ENCODE measurements at places on chromosomes 11 and 22. TPM values are rescaled to one million over a fixed set of nuclear protein-coding genes. Genes with fewer than 3 reads are reported as not detected.
A peak's percentile ranks its signal among the peaks of the same experiment; 100 is the strongest.

DNA sequence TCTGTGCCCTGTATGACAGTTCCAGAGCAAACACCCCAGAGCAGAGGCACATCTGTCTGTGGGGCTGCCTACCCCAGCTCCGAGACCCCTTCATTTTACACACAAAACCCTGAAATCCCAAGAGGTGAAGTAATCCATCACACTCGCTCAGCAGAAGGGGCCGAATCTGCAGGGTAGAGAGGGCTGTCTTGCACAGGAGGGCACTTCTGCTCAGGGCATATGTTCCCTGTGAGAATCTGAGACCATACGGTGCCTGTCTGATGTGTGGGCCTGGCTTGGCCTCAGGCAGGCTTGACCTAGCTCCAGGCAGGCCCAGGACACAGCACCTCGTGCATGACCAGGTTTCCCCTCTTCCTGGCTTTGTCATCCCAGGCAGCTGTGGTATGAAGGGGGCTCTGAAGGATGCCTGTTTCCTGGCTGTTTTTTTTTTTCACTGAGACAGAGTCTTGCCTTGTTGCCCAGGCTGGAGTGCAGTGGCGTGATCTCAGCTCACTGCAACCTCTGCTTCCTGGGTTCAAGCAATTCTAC lies 37.2 kb downstream of the GRIK4 start:
- H3K27ac ChIP-seq, result peak overlapping the region; percentile 66
- H3K36me3 ChIP-seq, result no peaks in the 10 kb centered on the region
- H3K4me3 ChIP-seq, result no peak overlapping the region
- no peaks in the 10 kb centered on the region for H3K27me3 ChIP-seq

DNA sequence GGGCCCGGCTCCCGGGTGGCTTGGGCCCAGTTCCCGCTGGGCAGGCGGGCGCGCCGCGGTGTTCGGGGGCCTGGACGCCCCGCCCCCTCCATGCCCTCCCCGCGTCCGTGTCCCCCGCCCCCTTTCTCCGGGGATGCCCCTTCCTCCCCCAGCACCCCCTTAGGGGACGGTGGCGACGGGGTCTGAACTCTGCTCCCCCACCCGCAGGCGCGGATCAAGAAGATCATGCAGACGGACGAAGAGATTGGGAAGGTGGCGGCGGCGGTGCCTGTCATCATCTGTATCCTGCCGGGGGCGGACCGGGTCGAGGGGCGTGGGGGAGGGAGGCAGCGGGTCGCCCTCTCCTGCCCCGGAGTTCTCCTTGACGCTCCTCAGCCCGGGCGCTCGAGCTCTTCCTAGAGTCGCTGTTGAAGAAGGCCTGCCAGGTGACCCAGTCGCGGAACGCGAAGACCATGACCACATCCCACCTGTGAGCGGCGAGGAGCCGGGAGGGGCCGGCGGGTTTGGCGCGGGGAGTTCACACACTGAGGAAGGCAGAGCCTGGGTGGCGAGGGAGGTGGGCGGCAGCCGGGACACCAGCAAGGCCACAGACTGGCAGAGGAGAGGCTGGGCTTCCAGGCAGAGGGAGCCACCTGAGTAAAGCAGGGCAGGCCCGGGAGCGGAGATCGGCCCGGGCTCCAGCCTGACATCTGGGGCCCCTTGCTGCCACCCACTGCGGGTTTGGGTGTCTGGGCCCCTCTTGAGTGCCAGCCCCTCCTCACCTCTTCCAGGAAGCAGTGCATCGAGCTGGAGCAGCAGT lies 546 bp downstream of the DRAP1 start:
- peaks cover 41% of the 10 kb centered on the region for H3K36me3 ChIP-seq
- no peaks in the 10 kb centered on the region for H3K27me3 ChIP-seq
- peak overlapping the region; percentile 87 for H3K27ac ChIP-seq
- H3K4me1 ChIP-seq, result peaks cover 40% of the 10 kb centered on the region

GRCh38 chr22:48927591-48927990 lies 900.1 kb downstream of the BRD1 start:
- DNase-seq, result no peak
- no peak overlapping the region for H3K27ac ChIP-seq
- no peaks in the 10 kb centered on the region for H3K36me3 ChIP-seq
- no peak overlapping the region for H3K4me3 ChIP-seq
- H3K27me3 ChIP-seq, result peaks cover 5% of the 10 kb centered on the region
- no peaks in the 10 kb centered on the region for H3K4me1 ChIP-seq

GRCh38 chr11:71363721-71364120 lies 84.5 kb downstream of the DHCR7 start:
- H3K4me3 ChIP-seq, result no peak overlapping the region
- H3K4me1 ChIP-seq, result no peaks in the 10 kb centered on the region
- DNase-seq, result no peak

GRCh38 chr22:38817196-38817595 lies 23.3 kb upstream of the DNAL4 start:
- peaks cover 5% of the 10 kb centered on the region for H3K27me3 ChIP-seq
- H3K36me3 ChIP-seq, result no peaks in the 10 kb centered on the region
- no peaks in the 10 kb centered on the region for H3K4me1 ChIP-seq

GRCh38 chr11:26762089-26762488 lies 40.2 kb upstream of the SLC5A12 start:
- no peak overlapping the region for H3K27ac ChIP-seq
- no peaks in the 10 kb centered on the region for H3K4me1 ChIP-seq
- H3K36me3 ChIP-seq, result no peaks in the 10 kb centered on the region
- H3K27me3 ChIP-seq, result no peaks in the 10 kb centered on the region
- no peak overlapping the region for H3K4me3 ChIP-seq

DNA sequence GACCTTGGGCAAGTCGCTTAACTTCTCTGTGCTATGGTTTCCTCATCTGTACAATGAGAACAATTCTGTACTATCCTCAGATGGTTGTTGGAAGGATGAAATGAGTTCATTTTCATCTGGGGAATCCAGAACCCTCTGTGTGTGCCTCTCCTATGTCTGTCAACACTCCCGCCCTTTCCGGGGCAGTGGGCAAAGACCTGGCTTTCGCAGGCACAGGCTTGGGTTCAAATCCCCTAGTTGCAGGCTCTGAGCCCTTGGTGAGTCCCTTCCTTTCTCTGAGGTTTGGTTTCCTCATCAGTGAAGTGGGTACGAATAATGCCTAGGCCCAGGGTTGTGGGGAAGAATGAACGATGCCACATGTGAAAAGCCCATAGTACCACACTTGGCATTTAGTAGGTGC lies 6.0 kb downstream of the PNPLA5 start:
- H3K27me3 ChIP-seq, result no peaks in the 10 kb centered on the region
- DNase-seq, result no peak
- no peaks in the 10 kb centered on the region for H3K4me1 ChIP-seq
- no peaks in the 10 kb centered on the region for H3K36me3 ChIP-seq

DNA sequence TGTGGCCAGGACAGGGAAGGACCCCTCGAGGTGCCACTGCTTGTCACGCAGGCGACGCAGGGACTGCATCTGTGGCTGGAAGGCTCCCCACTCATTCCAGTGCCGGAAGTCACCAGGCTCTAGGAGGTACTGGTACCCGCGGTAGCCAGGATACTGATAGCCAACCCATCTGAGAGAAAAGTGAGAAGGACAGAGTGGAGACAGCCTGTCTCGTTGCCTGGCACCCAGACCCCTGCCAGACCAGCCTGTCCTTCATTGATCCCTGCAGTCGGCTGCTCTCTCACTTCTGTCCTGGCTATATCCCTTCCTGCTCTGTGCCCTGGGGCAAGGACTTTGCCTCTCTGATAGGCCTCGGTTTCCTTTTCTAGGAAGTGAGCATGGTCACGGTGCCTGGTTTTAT lies 9.6 kb upstream of the TPST2 start:
- H3K4me1 ChIP-seq, result no peaks in the 10 kb centered on the region
- H3K4me3 ChIP-seq, result no peak overlapping the region
- no peaks in the 10 kb centered on the region for H3K36me3 ChIP-seq
- H3K27me3 ChIP-seq, result no peaks in the 10 kb centered on the region
- no peak for DNase-seq

- no peaks in the 10 kb centered on the region for H3K36me3 ChIP-seq
- DNase-seq, result no peak
- no peak overlapping the region for H3K27ac ChIP-seq
- H3K4me3 ChIP-seq, result no peak overlapping the region
- no peaks in the 10 kb centered on the region for H3K27me3 ChIP-seq
- H3K4me1 ChIP-seq, result no peaks in the 10 kb centered on the region
Measured at GRCh38 chr11:86201371-86201884, 43.1 kb upstream of the EED start.

DNA sequence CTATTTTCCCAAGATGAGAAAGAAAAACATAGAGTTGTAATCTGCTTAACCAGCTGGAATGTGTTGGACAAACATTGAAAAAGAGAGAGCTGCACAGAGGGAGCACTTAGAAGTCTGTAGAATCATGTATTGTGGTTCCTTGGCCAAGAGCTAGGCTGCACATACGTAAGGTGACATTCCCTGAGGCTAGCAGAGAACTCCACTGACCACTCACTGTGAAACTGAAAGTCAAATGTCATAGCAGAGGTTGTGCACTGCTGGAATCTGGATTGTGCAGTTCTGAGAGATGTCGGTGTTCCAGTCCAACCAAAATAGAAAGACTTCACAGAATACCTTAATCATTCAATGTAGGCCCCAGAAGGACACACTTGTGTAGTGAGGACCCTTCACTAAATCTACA lies 772.8 kb upstream of the RAG2 start:
- H3K4me3 ChIP-seq, result no peak overlapping the region
- no peak overlapping the region for H3K27ac ChIP-seq
- H3K4me1 ChIP-seq, result no peaks in the 10 kb centered on the region
- H3K27me3 ChIP-seq, result no peaks in the 10 kb centered on the region

- no peak for DNase-seq
- no peak overlapping the region for H3K27ac ChIP-seq
- H3K27me3 ChIP-seq, result no peaks in the 10 kb centered on the region
- no peaks in the 10 kb centered on the region for H3K36me3 ChIP-seq
Measured at GRCh38 chr11:79570104-79570503, 129.3 kb upstream of the TENM4 start.

- DNase-seq, result no peak
- H3K27me3 ChIP-seq, result no peaks in the 10 kb centered on the region
- no peaks in the 10 kb centered on the region for H3K4me1 ChIP-seq
Measured at GRCh38 chr11:120044011-120044675, 93.8 kb downstream of the TRIM29 start.

GRCh38 chr11:123362941-123363340 lies 67.1 kb upstream of the GRAMD1B start:
- H3K27me3 ChIP-seq, result peaks cover 28% of the 10 kb centered on the region
- no peak overlapping the region for H3K4me3 ChIP-seq
- no peak for DNase-seq
- no peaks in the 10 kb centered on the region for H3K4me1 ChIP-seq
- no peak overlapping the region for H3K27ac ChIP-seq

DNA sequence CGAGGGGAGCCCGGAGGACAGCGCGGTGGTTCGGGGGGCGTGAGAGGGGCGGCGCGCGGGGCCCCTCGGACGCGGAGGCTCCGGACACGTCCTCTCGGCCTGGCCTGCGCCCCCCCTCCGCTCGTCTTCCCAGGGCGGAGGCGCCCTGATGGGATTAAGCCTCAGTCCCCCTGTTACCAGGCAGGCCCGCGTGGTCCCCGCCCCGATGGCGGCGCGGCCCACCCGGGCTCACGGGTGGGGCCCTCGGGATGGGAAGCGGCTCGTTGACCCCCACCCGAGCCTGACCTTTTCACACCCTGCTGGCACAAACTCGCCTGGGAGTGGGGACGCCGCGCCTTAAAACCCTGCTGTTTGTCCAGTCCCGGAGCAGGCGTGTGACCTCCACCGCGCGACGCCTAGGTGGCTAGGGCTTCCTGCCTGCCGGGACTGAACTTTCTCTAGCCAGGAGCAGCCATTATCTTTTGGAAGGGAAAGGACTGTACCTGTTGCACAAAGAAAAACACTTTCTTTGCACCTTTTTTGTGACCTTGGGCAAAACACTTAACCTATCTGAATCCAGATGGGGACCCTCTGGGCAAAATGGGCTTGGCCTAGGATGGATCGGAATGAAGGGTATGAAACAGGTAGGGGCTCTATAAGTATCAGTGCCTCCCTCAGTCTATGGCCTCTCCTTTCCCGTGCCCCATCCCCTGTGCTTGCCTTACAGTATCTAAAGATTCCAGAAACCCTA lies 1.0 kb downstream of the KIAA1671 start:
- H3K4me3 ChIP-seq, result peak overlapping the region; percentile 76
- no peaks in the 10 kb centered on the region for H3K36me3 ChIP-seq
- H3K27me3 ChIP-seq, result no peaks in the 10 kb centered on the region
- H3K4me1 ChIP-seq, result no peaks in the 10 kb centered on the region

DNA sequence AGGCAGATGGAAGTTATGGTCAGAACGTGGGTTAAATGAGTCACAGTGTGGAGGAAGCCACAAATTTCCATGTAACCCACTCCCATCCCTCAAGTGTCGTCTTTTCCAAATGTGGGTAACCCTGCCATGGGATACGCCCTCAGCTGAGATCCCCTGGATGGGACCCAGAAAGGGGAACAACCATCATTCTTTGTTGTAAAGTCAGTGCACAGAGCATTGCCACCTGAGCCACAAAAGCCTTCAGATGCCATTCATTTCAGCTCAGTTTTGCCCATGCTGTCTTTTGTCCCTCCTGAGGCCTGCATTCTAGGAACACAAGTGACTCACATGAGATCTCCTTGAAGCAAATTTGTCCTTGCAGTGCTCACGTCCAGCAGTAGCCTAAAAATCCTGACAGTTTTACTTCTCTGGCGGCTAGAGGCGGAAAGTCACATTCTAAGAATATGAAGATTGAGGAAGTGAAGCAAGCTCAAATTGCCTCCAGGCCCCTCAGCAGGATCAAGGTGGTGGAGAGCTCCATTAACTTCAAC lies 30.6 kb downstream of the MMP13 start:
- H3K27me3 ChIP-seq, result no peaks in the 10 kb centered on the region
- no peaks in the 10 kb centered on the region for H3K36me3 ChIP-seq
- H3K27ac ChIP-seq, result no peak overlapping the region
- DNase-seq, result no peak
- no peak overlapping the region for H3K4me3 ChIP-seq
- no peaks in the 10 kb centered on the region for H3K4me1 ChIP-seq

GRCh38 chr11:120562806-120563425 lies 51.4 kb downstream of the GRIK4 start:
- H3K27ac ChIP-seq, result no peak overlapping the region
- peaks cover 14% of the 10 kb centered on the region for H3K4me1 ChIP-seq
- no peaks in the 10 kb centered on the region for H3K36me3 ChIP-seq
- H3K4me3 ChIP-seq, result no peak overlapping the region
- H3K27me3 ChIP-seq, result peaks cover 27% of the 10 kb centered on the region

- no peaks in the 10 kb centered on the region for H3K27me3 ChIP-seq
- peaks cover 19% of the 10 kb centered on the region for H3K4me1 ChIP-seq
- no peak for DNase-seq
- no peaks in the 10 kb centered on the region for H3K36me3 ChIP-seq
- H3K4me3 ChIP-seq, result no peak overlapping the region
Measured at GRCh38 chr22:38187413-38188212, 6.0 kb upstream of the PLA2G6 start.

DNA sequence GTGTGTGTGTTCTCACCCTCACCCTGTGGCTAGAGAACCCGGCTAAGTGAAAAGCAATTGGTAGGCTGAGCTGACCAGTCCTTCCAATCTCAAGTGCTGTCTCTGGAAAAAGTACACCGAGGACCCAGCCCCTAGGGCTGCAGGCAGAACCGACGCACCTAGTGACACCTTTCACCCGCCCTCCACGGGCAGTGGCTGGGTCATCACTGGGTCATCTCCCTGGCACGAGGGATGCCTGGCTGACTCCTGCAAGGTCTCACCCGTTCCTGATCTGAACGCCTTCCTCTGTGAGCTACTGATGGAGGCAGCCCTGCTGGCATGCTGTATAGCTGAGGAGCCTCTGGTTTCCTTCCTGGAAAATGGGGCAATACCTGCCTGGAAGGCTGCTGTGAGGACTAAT lies 311.5 kb downstream of the NTM start:
- no peak for DNase-seq
- H3K27me3 ChIP-seq, result no peaks in the 10 kb centered on the region

ELFN2 gene
- not detected for total RNA-seq

TEX54 gene
- not detected for total RNA-seq

MIAT gene
- total RNA-seq, result 0.32 TPM

PGR gene
- total RNA-seq, result 2.4 TPM

ESAM gene
- total RNA-seq, result 20.1 TPM

ASCC2 gene
- 55.9 TPM for total RNA-seq

MAJIN gene
- not detected for total RNA-seq

TPBGL gene
- 0.11 TPM for total RNA-seq

TAF6L gene
- total RNA-seq, result 18.8 TPM

RIC3 gene
- 5.1 TPM for total RNA-seq

DRAP1 gene
- total RNA-seq, result 90.4 TPM

LRP4 gene
- 32.3 TPM for total RNA-seq
